Naive B cell (primary cell): ENCODE measurements at places on chromosomes 3 and 15.

DNA sequence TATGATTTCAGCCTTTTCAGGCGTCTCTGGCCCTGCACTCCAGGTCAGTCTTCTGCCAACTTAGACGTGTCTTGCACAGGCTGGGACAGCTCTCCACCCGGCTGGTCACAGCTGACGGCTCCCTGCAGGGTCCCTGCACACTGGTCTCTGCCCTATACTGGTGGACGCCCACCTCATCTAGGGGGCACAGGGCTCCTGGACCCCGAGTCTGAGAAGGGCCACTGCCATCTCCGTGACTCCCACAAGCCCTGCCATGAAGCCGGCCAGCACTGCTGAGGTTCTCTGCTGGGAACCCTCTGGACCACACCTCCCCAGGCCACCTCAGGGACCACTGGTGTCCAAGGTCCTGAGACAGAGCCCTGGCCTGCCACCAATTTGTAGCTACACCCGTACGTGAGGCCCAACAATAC lies 40.5 kb downstream of the CYFIP1 start:
- no peak for DNase-seq

GRCh38 chr15:35123743-35124142 lies 38.6 kb upstream of the NANOGP8 start:
- DNase-seq = no peak

- DNase-seq = no peak
Observed at GRCh38 chr3:184786280-184786941, 25.6 kb upstream of the VPS8 start.

- DNase-seq = no peak
Observed at GRCh38 chr3:59884409-59884808, 834.6 kb upstream of the CFAP20DC start.

GRCh38 chr3:127770671-127771355 lies 51.5 kb downstream of the MGLL start:
- no peak for DNase-seq

DNA sequence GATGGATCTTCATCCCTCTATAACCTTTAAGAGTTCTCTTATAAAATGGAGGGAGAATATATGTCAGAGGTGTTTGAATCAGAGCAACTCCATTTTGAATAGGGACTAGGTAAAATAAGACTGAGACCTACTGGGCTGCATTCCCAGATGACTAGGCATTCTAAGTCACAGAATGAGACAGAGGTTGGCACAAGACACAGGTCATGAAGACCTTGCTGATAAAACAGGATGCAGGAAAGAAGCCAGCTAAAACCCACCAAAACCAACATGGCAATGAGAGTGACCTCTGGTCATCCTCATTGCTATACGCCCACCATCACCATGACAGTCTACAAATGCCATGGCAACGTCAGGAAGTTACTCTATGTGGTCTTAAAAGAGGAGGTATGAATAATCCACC lies 211.0 kb downstream of the GBE1 start:
- no peak for DNase-seq

- no peak for DNase-seq
Observed at GRCh38 chr3:151501171-151501922, 40.5 kb upstream of the IGSF10 start.

GRCh38 chr3:169604118-169604517 lies 59.4 kb downstream of the MECOM start:
- DNase-seq = no peak

DNA sequence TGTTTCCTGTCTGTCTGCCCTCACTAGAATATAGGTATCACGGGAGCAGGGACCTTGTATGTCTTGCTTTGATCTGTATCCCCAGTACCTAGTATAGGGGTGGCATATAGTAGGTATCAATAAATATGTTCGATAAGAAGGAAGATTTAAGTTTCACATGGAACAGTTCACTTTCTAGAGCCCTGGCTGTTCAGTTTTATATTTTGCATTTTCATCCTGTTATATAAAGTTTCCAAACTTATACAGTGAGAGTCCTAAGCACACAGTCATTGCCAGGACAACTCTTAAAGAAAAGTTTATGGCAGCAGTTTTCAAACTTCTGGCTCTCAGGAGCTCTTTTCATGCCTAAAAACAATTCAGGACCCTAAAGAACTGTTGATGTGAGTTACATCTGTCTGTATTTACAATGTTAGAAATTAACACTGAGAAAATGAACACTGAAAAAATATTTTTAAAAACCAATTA lies 13.4 kb downstream of the ITPR1 start:
- DNase-seq = no peak

- no peak for DNase-seq
Observed at GRCh38 chr3:12221663-12222062, 63.0 kb upstream of the TIMP4 start.

- no peak for DNase-seq
Observed at GRCh38 chr3:24829629-24830229, 335.1 kb upstream of the THRB start.

DNA sequence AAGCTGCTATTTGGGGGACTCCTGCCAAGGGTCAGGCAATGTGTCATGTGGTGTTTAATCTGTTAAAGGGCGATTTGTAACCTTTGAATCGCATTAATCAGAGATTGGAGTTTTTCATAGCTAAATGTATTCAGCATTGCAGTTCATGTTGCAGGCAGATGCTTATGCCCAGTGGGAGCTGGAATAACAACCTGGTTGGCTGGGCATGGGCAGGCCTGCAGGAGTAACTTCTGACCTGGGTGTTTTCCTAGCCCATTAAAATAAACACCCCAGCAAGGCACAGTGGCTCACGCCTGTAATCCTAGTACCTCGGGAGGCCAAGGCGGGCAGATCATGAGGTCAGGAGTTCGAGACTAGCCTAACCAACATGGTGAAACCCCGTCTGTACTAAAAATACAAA lies 268.7 kb downstream of the BBX start:
- DNase-seq = no peak

GRCh38 chr3:12187448-12188327 lies 29.0 kb upstream of the TIMP4 start:
- peak; percentile 16 for DNase-seq

GRCh38 chr3:160477750-160478149 lies 28.2 kb upstream of the TRIM59 start:
- no peak for DNase-seq

DNA sequence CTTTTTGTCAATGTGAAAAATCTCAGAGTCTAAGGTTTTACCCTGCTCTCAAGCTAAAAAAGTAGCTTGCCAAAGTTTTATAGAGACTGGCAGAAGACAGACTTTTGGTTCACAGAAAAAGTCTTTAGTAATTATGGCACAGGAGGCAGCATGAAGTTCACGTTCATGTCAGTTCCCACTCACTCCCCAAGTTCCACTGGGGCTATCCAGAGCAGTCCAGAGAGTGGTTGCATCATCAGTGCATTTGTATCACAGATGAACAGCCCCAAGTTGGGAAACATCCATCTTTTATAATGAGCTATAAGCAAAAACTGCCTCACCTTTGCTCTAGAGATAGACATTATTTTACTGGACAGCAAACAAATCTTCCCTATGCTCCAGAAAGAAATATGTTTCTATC lies 454.1 kb upstream of the AGTR1 start:
- no peak for DNase-seq

DNA sequence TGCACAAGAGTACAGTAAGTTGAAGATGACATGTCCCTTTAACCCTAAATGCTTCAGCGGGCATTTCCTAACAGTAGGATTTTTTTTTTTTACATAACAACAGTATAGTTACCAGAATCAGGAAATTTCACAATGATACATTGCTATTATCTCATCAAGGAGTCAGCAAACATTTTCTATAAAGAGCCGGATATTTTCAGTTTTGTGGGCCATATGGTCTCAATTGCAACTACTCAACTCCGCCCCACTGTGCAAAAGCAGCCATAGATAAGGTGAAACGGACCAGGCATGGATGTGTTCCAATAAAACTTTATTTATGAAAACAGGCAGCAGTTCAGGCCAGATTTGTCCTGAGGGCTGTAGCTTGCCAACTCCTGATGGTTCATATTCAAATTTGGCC lies 130.6 kb downstream of the SMAD6 start:
- DNase-seq = no peak

GRCh38 chr3:115401851-115402501 lies 221.3 kb upstream of the GAP43 start:
- no peak for DNase-seq

DNA sequence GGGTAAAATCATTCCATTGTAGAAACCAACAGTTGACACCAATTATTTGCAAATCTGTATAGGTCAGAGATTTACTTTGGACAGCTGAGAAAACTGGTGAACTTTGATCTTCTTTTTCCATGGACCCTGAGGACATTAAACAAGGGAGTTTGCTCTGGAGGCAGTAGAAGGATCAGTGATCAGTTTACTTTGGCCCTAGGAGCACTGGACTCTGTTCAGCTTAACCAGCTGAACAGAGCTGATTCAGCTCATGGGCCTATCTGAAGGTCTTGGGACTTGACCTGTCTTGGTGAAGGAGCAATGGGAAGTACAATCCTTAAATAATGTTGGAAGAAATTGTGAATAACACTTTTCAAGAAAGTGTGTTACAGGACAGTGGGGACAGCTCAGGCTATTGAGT lies 15.2 kb upstream of the TF start:
- no peak for DNase-seq

DNA sequence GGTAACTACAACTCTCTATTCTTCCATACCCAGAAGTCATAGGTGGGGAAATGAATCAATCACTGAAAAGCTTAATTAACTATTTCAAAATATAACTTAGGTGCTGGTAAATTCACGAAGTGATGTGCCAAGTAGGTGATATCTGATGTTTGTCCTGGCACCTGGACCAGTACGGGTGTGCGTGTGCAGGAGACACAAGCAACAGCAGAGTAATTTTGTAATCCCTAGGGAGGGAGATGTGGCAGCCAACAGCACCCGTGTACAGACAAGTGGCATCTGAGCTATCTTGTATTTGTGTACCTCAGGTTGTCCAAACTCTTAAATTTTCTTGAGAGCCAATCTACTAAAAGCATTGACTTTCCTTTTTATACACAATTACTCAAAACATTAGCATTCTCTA lies 22.8 kb downstream of the USF3 start:
- DNase-seq = no peak

DNA sequence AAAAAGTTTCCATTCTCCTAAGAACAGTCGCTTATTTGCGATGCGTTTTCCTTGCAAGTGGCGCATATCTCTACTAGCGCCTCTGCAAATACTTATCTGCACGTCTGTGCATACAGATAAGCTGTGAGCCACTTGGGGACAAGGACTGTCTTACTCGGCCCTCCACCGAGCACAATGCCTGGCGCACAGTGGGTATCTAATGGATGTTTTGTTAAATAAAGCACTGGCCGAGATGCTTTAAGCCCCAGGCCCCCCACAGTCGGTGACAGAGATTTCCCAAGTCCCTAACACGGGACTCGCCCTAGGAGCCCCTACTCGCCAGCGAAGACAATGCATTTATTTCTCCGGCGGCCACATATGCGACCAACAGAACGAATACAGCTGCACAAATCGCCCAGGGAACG lies 503 bp downstream of the HLTF start:
- peak; percentile 15 for DNase-seq

- DNase-seq = no peak
Observed at GRCh38 chr3:172140499-172141391, 101.4 kb downstream of the FNDC3B start.

GRCh38 chr15:101520395-101520794 lies 30.9 kb upstream of the PCSK6 start:
- DNase-seq = no peak

GRCh38 chr3:65751123-65751700 lies 287.5 kb downstream of the MAGI1 start:
- no peak for DNase-seq

DNA sequence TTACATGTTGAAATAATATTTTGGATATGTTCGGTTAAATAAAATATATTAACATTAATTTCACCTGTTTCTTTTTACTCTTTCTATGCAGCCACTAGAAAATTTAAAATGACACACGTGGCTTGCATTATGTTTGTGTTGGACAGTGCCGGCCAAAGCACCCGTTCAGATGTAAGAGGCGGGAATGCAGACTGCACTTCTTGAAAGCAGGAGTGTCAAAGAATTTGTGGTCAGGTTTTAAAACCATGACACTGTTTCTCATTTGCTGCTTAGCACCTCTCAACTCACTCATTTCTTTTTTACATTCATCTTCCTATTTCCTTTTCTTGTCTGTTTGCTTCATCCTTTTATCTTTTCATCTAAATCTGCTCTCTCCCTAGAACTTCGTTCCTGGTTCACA lies 35.3 kb upstream of the MINAR1 start:
- DNase-seq = no peak

DNA sequence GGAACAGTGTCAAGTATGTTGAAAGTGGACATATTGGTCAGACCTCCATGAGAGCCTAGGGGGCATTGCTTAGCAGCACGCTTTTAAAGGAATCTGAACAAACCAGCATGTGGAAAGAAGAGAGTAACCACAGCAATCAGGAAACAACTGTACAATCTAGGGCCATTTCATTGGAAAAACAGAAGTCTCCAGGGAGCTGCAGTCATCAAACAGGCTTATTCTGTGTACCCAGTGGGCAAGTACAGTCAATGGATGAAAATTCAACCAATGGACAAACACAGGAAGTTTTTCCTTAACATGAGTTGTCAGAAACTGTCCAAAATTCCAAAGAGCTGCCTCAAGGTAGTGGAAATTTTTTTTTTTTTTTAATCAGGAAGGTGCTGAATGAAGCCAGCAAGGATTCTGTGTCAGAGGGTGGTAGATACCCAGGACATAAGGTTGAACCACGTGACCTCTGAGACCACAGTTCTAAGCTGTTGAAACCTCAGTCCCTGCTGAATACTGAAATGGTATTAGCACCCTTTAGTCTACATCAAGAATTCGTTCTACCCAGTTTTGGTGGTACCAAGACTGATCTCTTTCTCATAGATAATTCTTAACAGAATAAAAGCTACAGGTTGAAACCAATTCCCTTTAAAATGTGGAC lies 4.4 kb upstream of the DLG1 start:
- no peak for DNase-seq

DNA sequence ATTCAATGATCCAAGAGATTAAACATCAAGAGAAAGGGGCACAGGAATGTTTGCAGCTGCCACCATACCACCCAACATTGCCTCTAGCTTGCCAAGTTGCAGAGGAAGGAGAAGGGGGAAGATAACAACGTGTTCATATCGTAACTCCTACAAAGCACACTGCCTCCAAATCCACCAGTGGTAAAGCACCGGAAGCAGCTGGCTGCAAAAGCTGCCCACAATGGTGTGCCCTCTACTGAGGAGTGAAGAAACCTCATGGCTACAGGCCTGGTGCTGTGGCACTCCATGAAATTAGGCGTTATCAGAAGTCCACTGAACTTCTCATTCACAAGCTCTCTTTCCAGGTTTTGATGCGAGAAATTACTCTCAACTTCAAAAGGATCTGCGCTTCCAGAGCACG lies 263.9 kb upstream of the STT3B start:
- no peak for DNase-seq

DNA sequence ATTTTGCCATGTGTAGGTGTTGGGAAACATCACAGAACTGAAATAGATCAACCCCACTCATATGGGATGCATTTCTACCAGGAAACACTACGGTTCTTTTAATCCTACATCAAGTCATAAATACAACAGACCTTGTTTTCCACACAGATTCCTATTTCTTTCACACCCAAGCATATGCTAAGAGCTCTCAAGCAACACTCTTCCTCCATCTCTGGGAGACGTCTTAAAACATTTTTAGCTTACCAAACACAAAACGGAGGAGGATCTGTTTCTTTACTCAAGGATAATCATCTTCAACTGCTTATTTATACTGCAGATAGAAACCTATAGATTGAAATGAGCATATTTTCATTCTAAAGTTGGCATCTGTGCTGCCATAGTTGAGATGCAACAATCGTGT lies 5.1 kb downstream of the GJD2 start:
- DNase-seq = no peak
